ENCODE measurements at places on chromosomes 12 and 14.

DNA sequence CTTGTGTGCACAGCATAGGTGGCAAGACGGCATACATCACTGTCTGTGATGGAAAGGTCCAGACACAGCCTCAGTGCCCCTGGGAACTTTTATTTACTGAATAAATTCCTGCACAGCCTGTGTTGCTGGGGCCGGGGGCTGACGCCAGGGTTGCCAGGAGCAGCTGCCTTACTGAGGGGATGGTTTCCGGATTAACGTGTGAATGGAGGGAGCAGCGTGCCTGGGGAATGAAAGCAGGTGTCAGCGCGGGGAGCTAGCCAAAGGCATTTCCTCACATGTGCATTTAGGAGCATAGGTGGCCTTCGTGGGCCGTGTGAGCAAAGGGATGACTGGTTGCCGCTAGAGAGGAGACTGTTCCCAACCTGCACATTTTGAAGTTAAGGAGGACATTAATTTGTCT, 41.6 kb downstream of the SFSWAP start:
- DNase-seq, result no peak

DNA sequence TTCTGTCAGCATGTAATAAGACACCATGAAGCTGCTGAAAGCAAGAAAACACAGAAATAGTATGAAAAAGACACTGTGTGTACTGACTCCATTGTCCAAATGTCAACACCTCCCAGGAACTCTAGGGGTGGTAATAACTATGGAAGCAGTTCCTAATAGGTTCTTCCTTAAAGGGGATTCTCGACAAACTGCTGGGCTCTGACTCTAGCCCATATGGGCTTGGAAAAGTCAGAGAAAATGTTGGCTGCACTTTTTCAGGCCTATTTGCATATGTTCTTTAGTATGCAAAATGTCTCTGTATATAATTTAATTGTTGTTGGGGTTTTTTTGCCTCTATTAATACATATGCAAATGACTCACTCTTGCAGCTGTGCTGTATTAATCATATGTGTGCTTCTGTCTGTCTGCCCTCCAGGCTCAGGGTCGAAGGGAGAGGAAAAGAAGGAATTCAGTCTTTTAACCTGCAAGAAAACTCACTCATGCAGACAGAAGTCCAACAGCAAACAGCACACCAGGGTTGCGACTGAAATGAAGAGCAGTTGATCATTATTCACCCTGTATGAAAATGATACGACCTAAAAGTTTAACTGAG, 317.6 kb downstream of the SOX5 start:
- DNase-seq, result no peak

GRCh38 chr14:35573911-35574310, 39.9 kb downstream of the INSM2 start:
- no peak for DNase-seq

DNA sequence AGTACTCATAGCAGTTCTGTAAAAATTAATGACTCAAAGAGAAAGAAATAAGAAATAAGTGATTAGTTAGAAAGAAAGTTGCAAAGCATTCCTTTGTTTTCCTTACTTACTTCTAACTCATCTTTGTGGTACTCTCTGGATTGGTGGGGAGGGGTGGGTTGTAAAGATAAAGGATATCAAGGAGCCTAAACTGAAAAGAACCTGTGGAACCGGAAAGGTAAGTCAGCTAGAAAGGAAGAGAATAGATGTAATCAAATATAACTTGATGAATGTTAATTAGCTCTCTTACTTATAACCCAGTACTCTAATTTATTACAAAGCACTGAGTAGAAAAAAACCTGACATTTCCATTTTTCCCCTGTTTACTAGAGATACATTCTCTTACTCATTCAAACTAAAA, 37.5 kb upstream of the KRR1 start:
- DNase-seq, result no peak

DNA sequence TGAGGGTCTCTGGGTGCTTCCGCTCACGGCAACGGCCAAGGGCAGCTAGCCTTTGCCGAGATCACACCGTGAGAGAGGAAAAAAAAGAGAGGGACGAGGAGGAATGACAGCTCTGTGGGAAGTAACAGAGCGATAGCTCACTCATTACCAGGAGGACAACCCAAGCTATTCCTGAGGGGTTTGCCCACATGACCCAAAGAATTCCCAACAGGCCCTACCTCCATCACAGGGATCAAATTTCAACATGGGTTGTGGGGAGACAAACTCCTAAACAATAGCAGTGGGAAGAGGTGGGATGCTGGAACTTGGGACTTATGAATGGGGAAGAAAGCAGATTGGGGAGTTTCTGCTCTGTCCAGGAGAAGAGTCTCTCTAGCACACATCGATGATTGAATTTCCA, 180.6 kb downstream of the LRRK2 start:
- no peak for DNase-seq

- no peak for DNase-seq
Measured at GRCh38 chr12:79689061-79689476, 1.7 kb downstream of the PAWR start.

GRCh38 chr14:69904246-69904645, 25.0 kb downstream of the SMOC1 start:
- DNase-seq, result no peak

DNA sequence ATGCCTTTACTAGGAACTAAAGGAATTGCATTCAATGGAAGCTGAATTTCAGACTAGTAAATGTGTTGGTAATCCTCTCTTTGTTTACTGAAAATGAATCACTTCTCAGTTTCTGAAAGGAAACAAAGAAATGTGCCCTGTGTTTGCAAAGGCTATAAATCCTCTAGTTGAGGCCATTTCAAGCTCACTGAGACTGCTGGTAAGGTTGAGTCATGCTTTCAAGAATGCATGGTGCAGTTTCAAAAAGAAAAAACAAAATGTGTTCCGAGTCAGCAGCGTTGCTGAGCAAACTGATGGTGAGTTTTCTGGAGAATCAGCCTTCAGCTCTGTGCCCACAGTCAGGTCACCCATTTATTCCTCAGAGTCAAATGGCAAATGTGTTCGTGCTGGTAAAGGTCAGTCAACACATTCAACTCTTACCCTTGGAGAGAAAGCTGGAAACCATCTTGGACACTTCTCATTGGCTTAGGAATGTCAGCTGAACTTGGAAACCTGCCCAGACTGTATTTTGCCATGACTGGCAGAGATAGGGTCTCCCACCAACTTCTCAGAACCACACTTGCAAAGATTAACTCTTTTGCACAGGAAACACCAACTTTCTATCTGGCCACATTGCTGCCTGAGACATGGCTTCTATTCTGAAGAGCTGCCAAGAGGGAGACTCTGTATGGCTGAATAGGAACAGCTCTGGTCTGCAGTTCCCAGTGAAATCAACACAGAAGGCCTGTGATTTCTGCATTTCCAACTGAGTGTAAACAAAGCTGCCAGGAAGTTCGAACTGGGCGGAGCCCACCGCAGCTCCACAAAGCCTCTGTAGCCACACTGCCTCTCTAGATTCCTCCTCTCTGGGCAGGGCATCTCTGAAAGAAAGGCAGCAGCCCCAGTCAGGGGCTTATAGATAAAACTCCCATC, 484.4 kb downstream of the ATP23 start:
- DNase-seq, result no peak

GRCh38 chr12:95694136-95694535, 96.4 kb downstream of the NTN4 start:
- no peak for DNase-seq

GRCh38 chr12:104615048-104615561, 158.4 kb downstream of the CHST11 start:
- DNase-seq, result no peak

DNA sequence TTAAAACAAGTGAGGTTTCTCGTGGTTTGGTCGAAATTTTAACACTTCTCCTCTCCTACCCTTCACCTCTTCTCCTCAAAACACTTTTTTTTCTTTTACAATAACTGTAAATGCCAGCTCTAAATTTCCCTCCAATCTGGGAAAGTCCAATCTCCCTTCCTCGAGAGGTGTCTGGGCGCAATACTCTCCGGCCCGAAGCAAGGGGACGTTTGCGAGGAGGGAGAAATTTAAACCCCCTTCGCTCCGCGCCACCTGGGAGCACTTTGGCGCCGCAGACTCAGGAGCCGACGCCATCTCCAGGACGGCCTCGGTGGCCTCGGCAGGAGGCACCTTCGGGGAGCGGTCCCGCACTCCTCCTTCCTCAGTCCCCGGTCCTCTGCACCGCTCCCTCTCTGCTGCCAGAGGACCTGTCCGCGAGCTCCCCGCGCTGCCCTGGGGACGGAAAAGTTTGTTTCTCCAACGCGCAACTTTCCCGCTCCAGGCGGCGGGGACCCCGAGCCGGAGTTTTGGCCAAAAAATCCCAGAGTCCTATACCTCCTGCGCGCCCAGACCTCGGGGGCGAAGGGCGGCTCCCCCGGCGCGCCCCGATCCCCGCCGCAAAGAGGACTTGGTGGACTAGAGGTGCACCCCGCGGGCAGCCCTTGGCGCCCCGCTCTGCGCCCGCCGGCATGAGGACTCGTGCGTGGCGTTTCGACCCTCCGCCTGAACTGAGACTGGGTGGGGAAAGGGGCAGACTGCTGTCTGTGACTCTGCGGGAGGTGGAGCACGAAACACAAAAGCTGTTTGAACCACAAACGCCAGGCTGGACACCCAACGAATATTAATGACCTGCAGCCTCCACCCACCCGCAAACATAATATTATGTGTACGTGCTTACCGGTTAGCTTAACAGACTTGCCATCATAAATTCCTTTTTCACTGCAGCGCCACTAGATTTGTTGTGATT, 95.2 kb upstream of the HMGA2 start:
- no peak for DNase-seq

DNA sequence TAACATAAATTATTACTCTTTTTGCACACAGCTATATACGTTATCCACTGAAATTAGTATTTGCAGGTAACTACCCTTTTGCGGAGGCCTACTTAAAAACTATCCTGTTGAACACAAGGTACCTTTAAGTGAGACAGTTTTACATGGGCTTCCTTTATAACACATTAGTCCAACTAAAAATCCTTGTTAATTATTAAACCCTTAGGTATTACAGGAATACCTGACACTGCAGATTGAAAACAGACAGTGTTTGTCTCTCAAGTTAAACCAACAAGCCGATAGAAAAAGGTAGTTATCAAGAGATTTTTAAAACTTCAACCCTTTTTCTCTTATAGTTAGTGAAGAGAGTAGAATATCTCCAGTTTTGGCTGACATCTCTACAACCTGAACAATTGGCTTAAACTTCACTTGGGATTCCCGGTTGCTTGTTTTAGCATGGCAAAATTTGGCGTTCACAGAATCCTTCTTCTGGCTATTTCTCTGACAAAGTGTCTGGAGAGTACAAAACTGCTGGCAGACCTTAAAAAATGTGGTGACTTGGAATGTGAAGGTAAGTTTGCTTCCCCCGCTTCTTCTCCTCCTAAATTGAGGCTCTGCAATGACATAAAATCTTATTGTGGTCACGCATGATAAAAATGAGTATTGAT, at the start of gene MIA2:
MIA2 (plus strand) TSS at position 236 of the 647 bp plus-strand sequence; CDS start at position 436, 200 bp downstream.
- no peak for DNase-seq

All from DMS79 treated with DMSO at 0.1 percent for 48 hours (cell line).